ENCODE measurements at places on chromosomes 1 and 21.

DNA sequence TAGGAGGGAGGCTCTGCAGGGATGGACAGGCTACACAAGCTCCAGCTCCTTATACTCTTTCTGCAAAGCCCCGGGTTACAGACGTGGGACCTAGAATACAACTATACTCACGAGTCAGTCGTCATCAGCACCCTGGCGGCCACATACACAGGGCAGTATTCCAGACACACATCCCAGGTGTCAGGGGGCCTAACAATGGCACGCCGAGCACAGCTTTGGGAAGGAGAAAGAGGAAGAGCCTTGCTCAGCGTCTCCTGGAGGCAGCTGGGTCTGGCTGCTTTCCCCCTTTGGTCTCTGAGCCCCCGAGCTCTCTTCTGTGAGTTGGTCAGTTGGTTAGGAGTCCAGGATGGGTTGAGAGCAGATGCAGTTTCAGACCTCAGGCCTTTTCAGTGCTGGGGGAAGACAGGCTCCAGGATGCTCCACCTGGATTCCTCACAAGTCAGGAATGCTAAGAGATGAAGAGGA lies 4.5 kb upstream of the POU3F1 start:
- DNase-seq, result no peak

DNA sequence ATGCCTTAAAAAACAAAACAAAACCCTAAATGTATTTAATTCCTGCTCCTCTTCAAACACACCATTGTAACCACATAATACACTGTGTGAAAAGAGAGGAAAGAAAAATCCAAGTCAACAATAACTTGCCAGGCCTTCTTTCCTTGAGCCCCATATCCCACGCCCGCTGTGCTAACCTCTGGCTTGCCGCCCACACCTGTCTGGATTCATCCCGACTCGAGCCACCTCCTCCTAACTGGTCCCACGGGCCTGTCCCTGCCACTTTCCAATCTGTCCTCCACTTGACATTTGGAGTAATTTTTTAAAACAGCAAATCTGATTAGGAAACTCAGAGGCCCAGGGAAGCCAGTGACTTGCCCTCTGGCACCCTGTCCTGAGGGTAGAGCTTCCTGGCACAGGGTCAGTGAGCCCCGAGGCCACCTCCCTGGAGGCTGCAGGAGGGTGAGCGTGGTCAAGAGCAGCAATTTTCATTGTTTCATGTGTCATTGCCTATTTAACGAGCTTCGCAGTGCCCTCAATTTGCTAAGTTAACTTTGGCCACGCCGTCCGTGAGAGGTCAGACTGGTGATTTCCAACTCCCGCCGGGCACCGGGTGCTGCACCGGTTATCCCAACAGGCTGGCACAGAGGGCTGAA lies 54.1 kb downstream of the B3GALT5 start:
- peak; percentile 94 for DNase-seq

GRCh38 chr1:200979574-200980451 lies 43.7 kb downstream of the KIF21B start:
- DNase-seq, result peak; percentile 80

GRCh38 chr1:14113841-14114567 lies 414.0 kb downstream of the PRDM2 start:
- peak; percentile 19 for DNase-seq

DNA sequence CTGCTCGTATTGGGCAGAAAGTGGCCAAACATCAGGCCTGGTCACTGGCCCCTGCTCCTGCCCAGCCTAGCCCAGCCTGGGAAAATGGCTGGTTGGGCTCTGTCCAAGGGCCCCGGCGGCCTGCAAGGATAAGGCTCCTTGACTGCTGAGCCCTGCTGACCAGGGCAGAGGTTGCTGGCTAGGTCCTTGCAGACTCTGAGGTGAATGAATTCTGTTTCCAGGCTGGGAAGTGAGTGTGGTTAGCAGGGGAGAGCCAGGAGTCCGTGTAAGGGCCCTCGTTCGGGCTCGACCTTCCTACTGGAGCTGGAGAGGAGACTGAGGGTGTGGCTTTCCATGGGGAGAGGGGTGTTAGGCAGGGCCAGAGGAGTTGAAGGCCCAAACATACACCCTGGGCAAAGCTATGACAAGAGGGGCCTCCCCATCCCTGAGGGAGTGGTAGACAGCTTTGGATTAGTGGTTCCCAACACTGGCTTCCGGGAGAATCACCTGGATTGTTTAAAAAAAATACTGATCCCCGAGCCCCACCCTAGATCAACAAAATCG lies 20.6 kb downstream of the CSF1 start:
- DNase-seq, result peak; percentile 58

DNA sequence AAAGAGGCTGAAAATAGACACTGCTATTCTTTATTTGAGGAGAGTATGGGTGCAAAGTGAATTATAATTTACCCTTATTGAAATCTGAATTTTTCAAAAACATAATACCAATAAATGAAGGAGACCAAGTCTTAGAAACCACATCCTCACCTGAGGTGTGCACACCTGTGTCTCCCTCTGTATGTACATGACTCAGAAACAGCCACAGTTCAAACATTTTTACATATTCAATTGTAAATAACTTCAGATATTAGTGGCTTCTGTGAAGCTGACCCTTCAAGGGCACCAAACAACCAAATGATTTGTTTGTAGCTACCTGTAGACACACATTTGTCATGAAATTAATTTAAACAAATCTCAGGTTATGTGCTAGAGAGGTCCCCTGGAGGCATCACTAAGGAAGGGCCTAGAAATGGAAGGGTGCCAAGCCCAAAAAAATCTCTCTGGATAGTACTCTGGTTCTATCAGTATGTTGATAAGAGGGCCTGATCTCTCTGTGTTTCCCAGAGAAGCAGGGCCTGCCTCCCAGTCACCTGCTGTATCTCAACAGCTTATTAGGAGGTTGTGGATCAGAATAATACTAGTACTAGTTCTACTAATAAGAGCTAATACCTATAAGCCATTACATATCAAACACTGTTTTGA lies 28.1 kb downstream of the ERI3 start:
- no peak for DNase-seq

DNA sequence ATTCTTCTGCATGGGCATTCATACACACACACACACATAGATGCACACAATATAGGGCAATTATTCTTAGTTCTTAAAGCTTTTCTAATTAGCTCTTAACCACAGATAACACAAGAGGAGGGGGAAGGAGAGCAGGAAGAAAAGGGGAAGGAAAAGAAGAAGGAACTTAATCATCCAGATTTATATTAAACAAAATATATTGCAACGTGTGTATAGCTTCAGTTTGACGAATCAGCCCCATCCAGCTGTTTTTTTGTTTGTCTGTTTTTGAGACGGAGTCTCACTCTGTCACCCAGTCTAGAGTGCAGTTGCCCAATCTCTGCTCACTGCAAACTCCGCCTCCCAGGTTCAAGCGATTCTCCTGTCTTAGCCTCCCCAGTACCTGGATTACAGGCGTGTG lies 21.7 kb upstream of the ANKRD13C start:
- DNase-seq, result no peak
